ENCODE measurements at places on chromosomes 16 and 17.

- DNase-seq: peak; percentile 77
Measured at GRCh38 chr17:6413065-6413464, 21.9 kb downstream of the AIPL1 start.

GRCh38 chr17:81665205-81666091 lies 957 bp downstream of the OXLD1 start:
- peak; percentile 34 for DNase-seq

- no peak for DNase-seq
Measured at GRCh38 chr17:80870401-80870800, 121.2 kb upstream of the CHMP6 start.

DNA sequence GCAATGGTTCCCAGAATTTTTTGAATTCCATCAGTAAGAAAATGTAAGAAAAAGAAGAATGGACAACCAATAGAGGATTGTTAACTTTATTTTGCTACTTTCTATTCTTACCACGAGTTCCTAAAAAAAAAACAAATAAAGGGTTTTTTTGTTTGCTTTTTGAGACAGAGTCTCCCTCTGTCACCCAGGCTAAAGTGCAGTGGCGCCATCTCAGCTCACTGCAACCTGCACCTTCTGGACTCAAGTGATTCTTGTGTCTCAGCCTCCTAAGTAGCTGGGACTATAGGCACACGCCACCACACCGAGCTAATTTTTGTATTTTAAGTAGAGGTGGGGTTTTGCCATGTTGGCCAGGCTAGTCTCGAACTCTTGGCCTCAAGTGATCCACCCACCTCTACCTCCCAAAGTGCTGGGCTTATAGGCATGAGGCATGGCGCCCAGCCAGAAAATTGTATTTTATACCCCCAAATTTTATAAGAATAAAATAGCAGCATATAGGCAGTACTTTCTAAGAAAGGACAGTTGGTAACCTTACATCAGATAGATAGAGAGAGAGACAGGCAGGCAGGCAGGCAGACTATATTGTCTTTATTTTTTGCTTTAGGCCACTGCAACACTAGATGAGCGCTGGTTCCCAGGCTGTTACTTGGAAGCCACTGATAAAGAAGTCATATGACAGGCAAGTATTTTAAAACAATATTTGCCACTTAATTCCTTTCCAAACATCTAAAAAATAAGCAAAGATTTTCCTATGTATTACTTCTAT lies 127.5 kb downstream of the VPS53 start:
- DNase-seq: no peak

DNA sequence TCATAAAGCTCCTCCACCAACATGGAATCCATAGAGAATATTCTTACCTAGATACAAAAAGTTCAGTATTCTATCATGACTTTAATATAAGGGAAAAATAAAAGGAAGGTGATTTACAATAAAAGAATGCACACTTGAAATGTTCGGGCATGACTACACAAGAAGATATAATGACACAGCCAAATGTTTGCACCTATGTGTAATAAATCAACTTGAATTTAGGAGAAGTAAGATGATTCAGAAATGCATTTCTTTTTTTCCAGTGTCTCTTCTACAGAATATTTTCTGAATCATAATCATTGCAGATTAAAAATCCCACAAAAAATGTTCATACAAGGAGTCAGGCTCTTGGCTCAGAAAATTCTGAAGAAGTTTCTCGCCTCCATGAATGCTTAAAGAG lies 404.0 kb upstream of the HSBP1 start:
- DNase-seq: peak; percentile 50

DNA sequence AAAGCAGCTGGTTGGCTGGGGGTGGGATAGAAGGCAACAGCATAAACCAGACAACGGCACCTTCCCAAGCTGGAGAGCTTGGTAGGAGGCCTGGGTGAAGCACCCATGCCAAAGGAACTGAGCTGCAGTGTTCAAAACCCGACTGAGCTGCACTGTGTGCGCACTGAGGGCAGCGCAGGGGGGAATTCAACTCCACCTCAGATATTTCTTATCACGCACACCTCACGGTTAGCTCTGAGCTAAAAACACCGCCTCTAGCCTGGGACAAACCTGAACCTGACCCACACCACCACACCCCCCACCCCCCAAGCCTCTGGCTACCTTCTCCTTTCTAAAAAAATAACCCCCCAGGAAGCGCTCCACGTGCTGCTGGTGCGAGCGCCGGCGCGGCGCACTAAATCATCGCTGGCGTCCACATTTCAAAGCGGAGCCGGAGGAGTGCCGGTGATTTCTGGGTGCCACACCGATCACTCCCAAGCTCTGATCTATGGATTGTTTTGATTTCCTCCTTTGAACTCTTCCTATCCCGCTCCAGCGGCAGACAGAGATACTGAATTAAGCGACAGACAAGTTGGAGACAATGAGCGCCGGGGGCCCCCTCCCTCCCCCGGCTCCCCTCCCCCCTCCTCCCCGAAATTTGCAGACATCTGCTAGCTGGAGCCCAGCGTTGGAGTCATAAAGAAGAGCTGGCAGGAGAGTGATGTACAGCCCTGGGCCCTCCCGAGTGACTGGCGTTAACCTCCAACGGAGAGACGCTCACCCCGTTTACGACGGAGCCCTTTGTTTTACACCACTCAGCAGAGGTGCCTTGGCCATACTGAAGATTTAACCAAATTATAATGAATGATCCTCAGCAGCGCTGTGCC lies 85.0 kb downstream of the NOG start:
- no peak for DNase-seq

GRCh38 chr17:48054238-48055185 lies 6.4 kb downstream of the NFE2L1 start:
- DNase-seq: peak; percentile 98

DNA sequence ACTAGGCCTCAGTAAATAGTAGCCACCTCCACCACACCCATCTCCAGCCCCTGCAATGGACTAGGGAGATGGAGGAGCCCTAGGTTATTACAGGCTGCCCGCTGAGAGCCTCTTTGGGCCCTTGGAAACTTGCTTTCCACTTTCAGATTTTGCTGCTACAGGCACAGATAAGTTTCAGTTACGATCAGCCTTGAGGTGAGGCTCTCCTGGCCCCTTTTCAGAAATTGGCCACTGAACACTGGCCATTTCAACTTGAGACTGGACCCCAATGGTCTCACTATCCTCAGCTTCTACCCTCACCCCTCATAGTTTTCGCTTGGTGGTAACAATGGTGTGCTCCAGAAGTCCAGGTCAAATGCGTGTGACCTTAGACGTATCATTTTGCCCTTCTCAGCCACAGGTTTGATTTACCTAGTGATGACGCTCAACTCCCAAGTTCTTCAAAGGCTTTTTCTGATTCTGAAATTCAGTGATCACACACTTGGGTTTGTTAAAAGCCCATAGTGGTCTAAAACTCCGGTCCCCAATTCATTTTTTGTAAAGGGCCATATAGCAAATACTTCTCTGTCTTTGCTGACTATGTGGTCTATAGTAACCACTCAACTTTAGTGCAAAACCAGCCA lies 1.0 kb downstream of the PMM2 start:
- DNase-seq: peak; percentile 14

DNA sequence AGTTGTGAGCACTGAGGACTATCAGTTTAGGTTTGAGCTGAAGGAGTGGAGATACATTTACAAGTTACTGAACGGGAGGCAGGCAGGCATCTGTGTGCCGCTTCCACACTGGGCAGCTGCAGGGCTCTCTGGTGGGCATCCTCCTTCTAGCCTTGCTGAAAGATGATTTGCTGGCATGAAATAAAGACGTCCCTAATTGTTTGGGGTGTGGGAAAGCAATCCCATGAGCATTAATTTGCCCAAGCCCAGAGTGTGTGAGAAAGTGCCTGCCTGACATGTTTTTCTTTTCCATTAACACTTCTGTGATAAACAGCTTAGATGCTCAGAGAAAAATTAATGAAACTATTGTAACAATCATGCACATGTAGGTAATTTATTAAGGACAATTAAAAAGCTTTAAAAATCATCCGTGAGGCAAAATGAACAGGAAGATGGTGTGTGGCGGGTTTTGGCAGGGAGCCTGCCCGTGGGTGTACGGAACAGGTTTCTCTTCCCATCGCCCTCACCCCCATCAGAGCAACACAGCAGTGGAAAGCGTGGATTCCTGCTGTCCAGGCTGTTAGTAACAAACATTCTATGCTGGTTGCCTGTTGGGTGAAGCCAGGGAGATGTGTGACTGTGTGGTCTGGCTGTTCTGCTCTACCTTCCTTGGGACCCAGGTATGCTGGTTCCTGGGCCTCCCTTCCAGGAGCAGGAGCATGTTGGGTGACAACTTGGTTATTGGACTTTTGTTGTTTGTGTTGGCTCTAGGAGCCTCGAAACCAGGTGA lies 191.9 kb downstream of the MSI2 start:
- no peak for DNase-seq

DNA sequence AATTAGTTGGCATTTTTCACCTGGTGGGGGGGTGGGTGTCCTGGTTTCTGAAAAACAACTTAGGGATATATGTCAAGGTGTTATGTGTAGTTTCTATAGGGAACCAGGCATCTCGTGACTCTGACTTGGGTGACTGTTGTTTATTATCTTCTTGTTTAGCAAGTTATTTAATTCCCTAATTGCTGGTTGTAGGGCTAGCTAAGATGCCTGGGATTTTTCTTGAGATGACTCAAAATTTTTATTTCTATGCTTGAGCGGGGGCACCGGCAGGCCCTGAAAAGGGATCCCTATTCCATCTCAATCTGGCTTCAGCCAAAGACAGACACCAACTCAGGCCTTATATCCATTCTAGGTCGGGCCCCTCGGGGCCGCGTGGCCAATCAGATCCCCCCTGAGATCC lies 3.2 kb downstream of the DPH1 start:
- DNase-seq: no peak
